Right ventricle myocardium superior (tissue), 1 donor: ENCODE measurements at places on chromosomes 2 and 18. TPM values are rescaled to one million over a fixed set of nuclear protein-coding genes. Genes with fewer than 3 reads are reported as not detected.
A peak's percentile ranks its signal among the peaks of the same experiment; 100 is the strongest.

Gene ITPRIPL1
- total RNA-seq = 1.0 TPM

DNA sequence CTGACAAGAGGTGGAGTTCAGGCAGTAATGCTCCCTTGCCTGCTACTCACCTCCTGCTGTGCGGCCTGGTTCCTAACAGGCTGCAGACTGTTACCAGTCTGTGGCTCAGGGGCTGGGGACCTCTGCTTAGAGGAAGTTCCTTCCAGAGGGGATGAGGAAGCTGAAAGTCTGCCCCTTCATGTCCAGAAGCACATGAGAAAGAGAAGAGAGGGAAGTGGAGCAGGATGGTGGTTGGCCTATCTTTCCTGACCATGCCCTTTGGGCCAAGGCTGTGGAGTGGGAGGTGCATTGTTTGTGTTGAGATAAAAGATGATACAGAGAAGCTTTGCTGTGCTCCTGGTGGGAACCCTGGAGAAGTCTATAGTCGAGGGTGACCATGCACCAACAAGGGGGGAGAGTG lies 112.5 kb downstream of the LPIN1 start:
- no peak for DNase-seq

- DNase-seq = peak; percentile 91
Measured at GRCh38 chr2:241271706-241272302, 43.7 kb downstream of the HDLBP start.

DNA sequence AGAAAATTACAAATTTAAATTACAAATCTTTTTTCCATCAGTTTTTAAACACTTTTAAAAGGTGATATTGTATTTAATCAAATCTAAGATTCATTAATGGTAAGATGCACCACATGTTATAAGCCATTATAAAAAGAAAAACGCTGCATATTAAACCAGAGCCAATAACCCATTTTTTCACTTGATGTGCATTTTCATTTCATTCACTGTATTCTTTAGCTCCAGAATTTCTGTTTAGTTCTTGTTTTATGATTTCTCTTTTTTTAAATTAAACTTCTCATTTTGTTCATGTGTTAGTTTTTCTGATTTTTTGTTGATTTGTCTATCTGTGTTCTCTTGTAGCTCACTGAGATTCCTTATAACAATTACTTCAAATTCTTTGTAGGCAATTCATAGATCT lies 62.4 kb upstream of the MBOAT2 start:
- DNase-seq = no peak

DNA sequence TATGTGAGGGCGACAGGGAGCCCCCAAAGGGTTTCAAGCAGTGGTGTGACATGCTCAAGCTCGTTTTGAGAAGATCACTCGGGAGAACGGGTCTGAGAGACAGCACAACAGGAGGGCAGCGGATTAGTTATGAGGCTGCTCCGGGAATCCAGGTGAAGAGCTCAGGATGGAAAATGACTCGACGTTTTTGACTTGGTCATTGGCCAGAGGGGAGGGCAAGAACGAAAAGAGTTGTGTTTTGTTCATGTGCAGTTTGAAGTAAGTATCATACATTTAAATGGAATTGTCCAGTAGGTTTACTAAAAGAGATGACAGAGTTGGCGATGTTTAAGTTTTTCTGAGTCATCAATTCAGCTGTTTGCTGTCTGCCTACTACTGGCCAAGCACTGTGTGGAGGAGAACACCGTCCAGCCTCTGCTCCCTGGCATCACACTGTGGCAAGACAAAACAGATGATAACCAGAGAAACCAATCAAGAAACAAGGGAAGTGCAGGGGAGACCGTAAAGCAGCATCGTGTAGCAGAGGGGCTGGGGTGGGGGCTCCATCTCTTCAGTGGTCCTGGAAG lies 25.3 kb upstream of the ANXA4 start:
- DNase-seq = no peak

DNA sequence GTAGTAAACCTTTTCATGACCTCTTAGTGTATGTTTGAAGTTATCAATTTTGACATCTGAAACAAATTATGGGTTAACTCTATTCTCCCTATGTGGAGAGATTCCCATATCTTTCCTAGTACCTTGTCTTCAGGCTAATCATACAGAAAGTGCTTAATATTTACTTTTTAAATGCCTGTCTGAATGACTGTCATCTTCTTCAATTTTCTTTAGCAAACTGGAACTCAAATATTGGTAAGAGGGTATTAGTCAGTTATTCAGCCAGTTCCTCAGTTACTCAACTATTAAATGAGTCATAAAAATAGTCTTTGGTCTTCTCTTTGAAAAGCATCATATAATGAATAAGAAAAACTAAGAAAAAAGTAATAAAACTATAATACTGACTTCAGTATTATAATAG lies 1038.0 kb upstream of the PIK3C3 start:
- DNase-seq = no peak

DNA sequence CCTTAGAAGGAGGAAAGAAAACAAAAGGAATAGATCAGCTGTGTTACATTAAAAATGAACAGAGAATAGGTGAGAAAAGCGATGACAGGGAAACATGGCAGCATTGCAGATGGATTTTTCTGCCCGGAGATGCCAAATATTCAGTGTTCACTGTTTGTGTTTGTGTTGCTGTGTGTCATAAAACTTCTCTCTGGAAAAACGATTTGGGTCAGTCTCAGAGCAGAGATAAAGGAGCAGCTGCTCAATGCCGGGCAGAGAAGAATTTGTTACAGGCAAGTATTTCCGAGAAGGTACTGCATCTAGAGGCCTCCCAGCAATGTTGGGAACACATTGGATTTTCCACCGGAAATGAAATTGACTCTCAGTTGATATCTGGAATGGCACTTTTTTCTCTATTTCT lies 156.4 kb upstream of the KLHL14 start:
- no peak for DNase-seq

DNA sequence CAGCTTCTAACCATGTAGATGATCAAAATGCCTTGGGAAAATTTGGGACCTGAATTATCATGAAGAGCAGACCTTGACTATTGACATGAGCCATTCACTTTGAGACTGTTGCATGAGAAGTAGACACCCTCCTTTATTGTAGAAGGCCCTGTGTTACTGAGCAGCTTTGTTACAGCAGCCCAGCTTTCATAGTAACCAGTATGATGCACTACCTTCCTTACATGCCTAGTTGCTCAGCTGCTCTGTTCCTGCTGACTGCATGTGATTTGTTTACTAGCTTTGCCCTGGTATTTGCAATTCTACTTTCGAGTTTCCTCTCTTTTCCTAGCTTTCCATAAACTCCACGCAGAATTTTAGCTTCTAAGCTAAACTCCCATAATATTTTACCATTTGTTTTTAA lies 11.2 kb upstream of the FN1 start:
- DNase-seq = no peak

DNA sequence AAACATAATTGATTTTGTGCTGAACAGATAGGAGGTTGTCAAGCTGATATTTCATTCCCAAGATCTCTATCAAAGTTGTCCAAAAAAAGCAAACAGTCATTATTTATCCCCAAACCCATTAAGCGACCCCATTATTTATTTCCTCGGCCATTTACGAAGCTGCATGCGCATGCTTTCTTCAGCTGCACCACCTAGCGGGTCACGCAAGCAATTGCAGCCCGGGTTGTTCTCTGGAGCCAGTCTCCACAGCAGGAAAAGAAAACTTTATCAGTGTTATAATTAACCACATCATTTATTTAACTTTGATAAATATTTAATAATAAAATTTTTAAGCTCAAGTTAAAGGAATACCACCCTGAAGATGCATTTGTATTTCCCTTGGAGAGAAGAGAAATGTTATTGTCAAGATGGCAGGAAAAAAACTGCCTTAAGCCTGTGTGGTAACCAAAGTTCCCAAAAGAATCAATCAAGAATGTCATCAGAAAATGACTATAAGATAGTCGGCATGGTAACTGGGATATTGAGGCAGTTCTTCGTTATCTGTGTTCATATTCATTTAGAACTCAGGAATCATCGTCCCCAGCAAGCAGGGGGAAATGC lies 304.7 kb downstream of the FBXO15 start:
- peak; percentile 43 for DNase-seq

GRCh38 chr2:132547090-132547687 lies 122.8 kb downstream of the LYPD1 start:
- DNase-seq = peak; percentile 57

GRCh38 chr2:144524118-144525009 lies 4.4 kb upstream of the ZEB2 start:
- peak; percentile 84 for DNase-seq

Gene CRACDL
- 4.4 TPM for total RNA-seq

DNA sequence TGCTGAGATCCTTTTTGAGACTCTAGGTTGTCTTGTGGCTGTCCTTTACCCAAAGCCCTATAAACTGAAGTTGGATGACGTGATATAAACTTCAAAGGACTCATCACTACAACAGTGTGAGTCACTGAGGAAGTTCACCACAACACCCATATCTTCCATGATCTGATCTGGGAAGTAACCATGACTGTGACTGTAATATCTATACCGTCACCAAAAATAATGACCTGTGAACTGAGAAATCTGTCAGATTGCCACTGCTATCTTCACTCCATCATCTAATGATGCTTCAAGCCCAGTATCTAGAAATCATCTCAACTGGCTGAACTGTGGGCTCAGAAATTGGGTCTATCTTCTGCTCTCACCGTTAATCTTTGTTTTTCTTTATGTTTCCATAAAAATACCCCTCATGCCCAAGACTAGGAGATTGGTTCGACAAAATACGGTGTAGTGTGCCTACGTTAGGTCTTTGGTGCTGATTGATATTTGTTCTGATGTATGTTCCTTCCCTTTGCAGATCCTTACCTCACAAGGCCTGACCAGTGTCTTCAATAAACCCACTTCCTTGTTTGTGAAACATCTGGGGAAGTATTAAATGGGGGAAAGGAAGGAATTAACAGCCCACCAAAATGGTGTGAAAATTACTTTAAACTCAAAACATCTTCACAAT lies 78.2 kb downstream of the MYL12B start:
- DNase-seq = no peak

GRCh38 chr2:37390777-37391176 lies 46.3 kb downstream of the QPCT start:
- DNase-seq = no peak

DNA sequence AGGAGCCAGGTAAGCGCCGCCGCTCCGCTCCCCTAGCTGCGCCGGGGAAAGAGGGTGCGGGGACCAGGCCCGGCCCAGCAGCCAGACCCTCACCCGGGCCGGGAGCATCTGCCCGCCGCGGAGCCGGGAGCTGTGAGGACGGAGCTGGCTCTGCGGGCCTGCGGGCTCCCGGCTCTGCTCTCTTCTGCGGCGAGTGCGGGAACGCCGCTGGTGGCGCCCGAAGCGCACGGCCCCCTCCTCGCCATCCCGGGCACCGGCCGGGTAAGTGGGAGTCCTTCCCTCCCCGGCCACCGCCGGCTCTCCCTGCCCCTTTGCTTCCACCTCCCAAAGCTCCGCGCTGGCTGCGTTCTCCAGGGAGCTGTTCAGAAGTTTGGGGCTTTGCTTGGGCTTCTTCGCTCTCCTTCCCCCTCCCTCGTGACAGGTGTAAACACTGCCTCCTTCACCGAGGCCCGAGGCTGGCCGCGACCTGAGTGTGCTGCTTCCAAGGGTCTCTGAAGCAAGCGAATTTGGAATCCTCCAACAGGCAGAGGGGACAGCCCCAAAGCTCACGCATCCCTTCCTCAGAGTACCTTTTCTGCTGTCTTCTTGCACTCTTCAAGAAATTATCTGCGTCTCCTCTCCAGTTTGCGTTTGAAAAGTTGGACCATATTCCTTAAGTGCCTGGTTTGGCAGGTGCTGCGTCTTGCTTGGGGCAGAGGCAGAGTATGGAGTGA lies 632 bp downstream of the AFTPH start:
- DNase-seq = no peak

Gene TEKT4
- total RNA-seq = not detected

Gene GBX2
- not detected for total RNA-seq

GRCh38 chr18:23133860-23134779 lies 1.2 kb upstream of the CABLES1 start:
- no peak for DNase-seq

DNA sequence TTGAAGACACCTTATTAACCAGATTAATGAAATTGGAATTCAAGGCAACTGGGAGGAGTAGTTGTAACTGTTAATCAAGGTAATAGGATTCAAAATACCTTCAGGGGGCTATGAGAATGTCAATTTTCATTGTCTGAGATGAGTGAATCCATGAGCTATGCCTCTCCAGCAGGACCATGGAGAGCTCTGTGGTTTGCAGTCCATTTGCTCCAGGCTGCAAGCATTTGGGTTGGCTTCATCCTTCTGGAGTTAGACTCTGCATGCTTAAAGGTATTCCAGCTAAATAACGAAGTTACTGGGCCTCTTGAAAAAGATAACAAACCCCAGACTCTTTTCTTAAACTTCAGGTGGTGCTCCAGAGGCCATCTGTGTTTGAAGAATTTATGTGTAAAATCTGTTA lies 207.1 kb upstream of the SLC8A1 start:
- no peak for DNase-seq

DNA sequence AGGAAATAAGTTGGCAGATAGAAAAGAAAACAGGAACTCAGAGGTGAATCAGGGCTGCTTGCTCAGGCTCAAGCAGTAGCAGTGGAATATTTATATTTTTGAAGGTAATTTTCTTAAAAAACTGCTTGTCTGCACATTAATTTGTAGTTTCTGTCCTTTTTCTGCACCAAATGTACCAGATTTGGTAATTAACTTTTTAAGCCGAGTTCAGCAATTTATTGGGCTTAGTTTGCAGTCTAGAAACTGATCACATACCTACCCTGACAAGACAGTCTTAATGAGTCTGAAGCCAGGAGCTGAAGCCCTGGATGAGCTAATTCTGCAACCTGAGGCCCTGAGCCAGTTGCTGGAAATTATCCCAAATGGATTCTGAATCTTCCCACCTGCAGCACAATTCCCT lies 647.0 kb downstream of the TDRD15 start:
- DNase-seq = no peak

GRCh38 chr2:112783187-112783714 lies 1.0 kb downstream of the IL1A start:
- no peak for DNase-seq

DNA sequence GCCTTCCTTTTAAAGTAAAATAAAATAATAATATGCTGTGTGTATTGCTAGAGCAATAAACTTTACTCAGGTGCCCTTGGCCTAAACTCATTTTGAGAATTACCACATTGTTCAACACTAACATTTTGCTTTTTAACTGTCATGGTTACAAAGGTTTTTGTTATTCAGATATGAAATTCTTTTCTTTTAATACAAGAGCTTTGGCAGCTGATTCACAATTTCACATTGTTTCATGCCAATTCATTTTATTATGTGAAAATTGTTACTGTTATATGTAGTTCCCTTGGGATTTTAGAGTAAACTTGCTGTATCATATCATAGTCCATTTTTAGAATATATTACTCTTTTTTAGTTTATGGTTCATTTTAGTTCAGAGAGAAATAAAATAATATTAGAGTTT lies 65.8 kb upstream of the ZNF804A start:
- no peak for DNase-seq

Gene LYG2
- total RNA-seq = not detected

- no peak for DNase-seq
Measured at GRCh38 chr2:144030791-144031190, 489.1 kb downstream of the ZEB2 start.
